ENCODE measurements at places on chromosomes 3 and 15.

DNA sequence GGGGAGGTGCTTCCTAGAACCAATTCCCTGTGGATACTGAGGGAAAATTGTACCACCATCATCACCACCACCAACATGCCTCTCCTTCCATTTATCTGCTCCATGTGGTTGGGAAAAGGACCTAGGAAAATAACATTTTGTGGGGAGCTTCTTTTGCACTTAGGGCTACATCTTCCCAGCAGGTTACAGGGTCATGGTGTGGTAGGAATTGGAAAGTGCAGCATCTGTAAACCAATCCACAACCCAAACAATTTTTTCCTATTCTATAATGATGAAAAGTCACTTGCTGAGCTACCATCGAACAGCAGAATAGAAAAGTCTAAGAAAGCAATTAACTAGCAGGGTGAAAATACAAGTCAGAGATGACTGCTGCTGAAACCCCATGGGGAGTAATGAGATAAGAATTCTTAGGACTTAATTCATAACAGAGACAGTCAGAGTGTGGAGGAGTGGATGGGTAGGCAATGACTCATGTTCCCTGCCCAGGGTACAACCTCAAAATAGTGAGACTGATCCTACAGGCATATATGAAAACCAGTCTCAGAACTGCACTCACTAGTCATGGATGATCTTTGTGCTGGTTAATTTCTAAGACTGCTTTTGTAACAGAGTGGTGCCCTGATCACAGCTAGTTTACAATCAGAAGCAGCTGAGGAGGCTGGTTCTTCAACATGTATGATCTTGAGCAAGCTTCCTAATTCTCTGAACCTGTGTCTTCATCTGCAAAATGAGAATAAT is 38.1 kb upstream of the LEKR1 start:
- no peak for DNase-seq

- no peak for DNase-seq
Observed at GRCh38 chr3:37402351-37402750, 228.0 kb upstream of the LRRFIP2 start.

DNA sequence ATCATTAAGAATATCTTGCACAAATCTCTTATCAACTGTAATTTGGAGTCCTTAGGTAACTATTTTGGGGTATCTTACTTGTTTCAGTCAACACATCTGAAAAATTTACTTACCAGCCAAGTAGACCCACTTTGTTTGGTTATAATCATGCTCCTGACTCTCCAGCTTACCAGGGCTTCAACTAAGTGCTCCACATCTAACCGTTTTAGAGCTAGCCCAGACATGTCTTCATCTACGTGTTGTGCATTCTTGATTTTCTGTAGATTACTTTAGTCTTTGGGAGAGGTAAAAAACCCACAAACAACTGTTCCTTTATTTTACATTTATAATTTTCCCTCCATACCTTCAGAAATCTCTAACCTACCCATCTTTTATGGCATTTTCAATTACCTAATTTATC is 17.2 kb downstream of the EAF2 start:
- DNase-seq, result no peak

DNA sequence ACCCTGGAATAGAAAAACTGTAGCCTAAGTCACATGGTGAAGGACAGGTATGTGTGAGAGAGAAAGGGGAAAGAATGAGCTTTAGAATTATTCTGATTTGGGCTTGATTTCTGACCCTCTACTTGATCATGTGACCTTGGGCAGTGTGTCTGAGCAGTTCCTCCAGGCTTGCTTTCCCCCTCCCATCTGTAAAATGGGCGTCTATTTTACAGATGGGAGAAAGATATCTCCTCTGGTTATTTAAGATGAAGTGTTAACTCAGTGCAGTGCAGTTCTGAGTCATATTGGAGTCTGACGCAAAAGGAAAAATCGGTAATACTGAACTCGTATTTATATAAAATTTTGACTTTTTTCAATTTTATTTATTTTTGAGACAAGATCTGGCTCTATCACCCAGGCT is 38.1 kb upstream of the LMOD3 start:
- no peak for DNase-seq

GRCh38 chr15:55993804-55994560 is 570 bp upstream of the NEDD4 start:
- peak; percentile 11 for DNase-seq

- no peak for DNase-seq
Observed at GRCh38 chr3:156631323-156631722, 43.1 kb upstream of the TIPARP start.

DNA sequence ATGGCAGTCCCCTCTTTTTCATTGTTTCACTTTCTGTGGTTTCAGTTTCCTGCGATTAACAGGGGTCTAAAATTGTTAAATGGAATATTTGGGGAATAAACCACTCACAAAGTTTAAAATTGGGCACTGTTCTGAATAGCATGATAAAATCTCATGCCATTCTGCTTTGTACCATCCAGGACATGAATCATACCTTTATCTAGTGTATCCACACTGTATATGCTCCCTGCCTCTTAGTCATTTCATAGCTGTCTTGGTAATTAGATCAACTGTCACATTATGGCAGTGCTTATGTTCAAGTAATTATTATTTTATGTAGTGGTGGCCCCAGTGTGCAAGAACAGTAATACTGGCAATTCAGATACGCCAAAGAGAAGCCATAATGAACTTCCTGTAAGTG is 734.5 kb downstream of the ZPLD1 start:
- DNase-seq, result no peak

DNA sequence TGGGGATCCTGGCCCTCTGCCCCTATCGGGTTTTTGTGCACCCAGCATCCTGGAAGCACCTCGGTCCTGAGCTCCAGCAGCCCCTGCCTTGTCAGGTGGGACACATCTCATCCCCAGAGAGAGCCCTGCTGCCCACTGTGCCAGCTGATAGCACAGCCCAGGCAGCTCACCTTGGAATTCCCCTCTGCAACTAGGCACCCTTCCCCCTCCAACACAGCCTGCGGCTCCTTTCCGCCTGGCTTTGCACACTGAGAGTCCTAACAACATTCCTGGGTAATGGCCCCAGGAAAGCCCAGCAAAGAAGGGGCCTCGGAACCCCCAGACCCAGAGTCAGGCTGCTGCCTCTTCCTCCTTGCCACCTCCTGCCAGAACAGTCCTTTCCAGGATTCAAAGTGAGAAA is 5.9 kb downstream of the HCN4 start:
- no peak for DNase-seq

DNA sequence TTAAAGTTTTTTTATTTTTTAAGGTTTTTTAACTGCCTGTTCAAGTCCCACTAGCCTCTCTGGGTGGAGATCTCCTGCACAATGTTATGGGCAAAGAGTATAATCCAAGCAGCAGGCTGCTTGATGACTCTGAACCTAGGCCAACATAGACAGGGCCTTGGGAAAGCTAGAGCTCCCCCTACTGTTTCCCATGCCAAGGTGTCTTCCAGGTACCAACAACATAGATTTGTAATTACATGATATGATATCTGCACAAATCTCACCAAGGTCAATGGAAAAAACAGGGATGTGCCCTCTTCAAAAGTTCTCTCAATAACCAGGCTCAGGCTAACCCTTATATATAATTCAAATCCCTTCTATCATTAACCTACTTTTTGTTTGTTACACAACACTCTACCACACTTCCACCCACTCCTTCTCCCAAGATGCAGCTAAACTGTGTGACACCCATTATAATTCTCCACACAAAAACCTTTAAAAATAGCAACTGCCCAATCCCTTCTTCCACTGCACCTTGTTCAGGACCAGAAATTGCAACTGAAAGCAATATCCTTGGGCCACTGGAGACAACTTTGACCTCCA is 43.8 kb downstream of the RBM15B start:
- peak; percentile 49 for DNase-seq

- DNase-seq, result no peak
Observed at GRCh38 chr3:185825639-185826481, 1.0 kb upstream of the IGF2BP2 start.

DNA sequence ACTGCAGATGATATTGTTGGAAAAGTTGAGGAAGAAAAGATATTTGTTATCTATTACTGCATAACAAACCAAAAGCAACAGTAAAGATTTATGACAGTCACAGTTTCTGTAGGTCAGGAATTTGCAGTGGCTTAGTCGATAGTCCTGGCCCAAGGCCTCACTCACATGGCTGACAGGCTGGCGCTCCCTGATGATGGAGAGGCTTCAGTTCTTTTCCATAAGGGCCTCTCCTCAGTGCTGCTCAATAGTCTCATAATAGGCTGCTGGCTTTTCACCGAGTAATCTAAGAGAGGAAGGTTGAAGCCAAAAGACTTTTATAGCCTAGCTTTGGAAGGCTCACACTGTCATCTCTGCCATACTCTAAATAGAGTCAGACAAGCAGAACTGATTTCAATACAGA is 17.7 kb downstream of the IREB2 start:
- DNase-seq, result no peak

DNA sequence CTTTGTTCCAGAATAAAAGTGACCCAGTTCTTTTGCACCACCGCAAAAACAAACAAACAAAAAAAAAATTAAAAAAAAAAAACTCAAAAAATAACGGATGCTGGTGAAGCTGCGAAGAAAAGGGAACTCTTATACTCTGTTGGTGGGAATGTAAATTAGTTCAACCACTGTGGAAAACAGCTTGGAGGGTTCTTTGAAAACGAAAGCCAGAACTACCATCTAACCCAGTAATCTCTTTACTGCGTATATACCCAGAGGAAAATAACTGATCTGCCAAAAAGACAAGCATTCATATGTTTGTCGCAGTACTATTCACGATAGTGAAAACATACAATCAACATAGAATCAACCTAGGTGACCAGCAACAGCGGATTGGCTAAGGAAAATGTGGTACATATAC is 298.9 kb upstream of the CBLB start:
- DNase-seq, result no peak

GRCh38 chr15:92519709-92520108 is 126.0 kb downstream of the ST8SIA2 start:
- DNase-seq, result no peak

GRCh38 chr3:147414390-147415138 is 5.4 kb downstream of the ZIC1 start:
- DNase-seq, result no peak

Measured in NT2/D1 (cell line).